Activated CD4-positive, alpha-beta T cell treated with anti-CD3 and anti-CD28 coated beads, Interleukin-2, amount 10 ng/mL, durations not matched to agents 24 days and 14 days (primary cell): ENCODE measurements at places on chromosomes 4 and X. TPM values are rescaled to one million over a fixed set of nuclear protein-coding genes. Genes with fewer than 3 reads are reported as not detected.

GRCh38 chr4:38055566-38055965, 95.4 kb downstream of the PTTG2 start:
- H3K27me3 ChIP-seq: no peaks in the 10 kb centered on the region
- H3K36me3 ChIP-seq: peaks cover 35% of the 10 kb centered on the region
- DNase-seq: no peak
- no peak overlapping the region for H3K4me3 ChIP-seq
- no peak overlapping the region for H3K27ac ChIP-seq

GRCh38 chr4:10025230-10025806, 4.0 kb upstream of the SLC2A9 start:
- H3K27ac ChIP-seq: no peak overlapping the region
- no peak overlapping the region for H3K4me3 ChIP-seq
- H3K27me3 ChIP-seq: peaks cover 15% of the 10 kb centered on the region

- no peaks in the 10 kb centered on the region for H3K27me3 ChIP-seq
- peaks cover 30% of the 10 kb centered on the region for H3K4me1 ChIP-seq
- peak overlapping the region; percentile 28 for H3K4me3 ChIP-seq
- H3K36me3 ChIP-seq: peaks cover 5% of the 10 kb centered on the region
- peak overlapping the region; percentile 42 for H3K27ac ChIP-seq
Observed at GRCh38 chrX:49188468-49189076, 2.4 kb upstream of the PRICKLE3 start.

- no peaks in the 10 kb centered on the region for H3K36me3 ChIP-seq
- H3K27ac ChIP-seq: no peak overlapping the region
- H3K4me3 ChIP-seq: no peak overlapping the region
- H3K27me3 ChIP-seq: no peaks in the 10 kb centered on the region
Observed at GRCh38 chrX:13837290-13837745, 20.4 kb upstream of the GPM6B start.

GRCh38 chr4:78166622-78167021, 109.5 kb downstream of the FRAS1 start:
- peaks cover 7% of the 10 kb centered on the region for H3K27me3 ChIP-seq
- no peak overlapping the region for H3K27ac ChIP-seq
- no peaks in the 10 kb centered on the region for H3K4me1 ChIP-seq
- H3K4me3 ChIP-seq: no peak overlapping the region
- DNase-seq: no peak

DNA sequence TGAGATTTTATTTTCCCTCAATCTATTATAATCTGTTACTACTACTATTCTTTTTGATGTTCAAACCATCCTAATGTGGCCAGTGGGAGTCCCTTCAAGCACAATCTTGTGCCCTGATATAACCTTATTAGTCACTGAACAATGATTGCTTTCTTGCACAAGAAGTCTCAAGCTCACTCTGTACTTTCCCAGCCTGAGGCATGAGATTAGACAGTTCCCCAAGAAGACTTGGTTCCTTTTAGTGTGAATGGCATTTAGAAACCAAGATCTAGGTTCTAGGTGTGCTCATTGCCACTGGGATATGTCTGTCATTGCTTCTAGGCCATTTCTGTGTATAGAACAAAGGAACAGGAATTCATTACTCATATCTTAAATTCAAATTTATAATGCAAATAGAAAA, 28.0 kb upstream of the RBM41 start:
- H3K27me3 ChIP-seq: no peaks in the 10 kb centered on the region
- peaks cover 3% of the 10 kb centered on the region for H3K4me1 ChIP-seq
- H3K27ac ChIP-seq: no peak overlapping the region
- no peak overlapping the region for H3K4me3 ChIP-seq
- no peak for DNase-seq
- H3K36me3 ChIP-seq: no peaks in the 10 kb centered on the region

DNA sequence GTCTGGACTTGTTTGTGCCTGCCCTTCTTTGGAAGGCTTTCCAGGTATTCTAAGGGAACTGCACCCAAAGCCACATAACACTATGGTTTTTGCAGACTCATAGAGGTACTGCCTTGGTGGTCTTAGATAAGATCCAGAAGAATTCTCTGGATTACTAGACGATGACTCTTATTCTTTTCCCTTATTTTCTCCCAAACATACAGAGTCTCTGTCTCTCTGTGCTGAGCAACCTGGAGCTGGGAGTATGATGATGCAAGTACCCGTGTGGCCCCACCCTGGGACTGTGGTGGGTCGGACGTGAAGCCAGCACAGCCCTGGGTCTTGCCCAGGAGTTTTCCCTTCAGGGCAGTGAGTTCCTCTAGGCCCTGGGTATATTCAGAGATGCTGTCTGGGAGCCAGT, 1342.4 kb upstream of the TENM3 start:
- no peak for DNase-seq
- no peaks in the 10 kb centered on the region for H3K27me3 ChIP-seq
- H3K27ac ChIP-seq: no peak overlapping the region

GRCh38 chr4:76589872-76590797, 155.1 kb downstream of the SHROOM3 start:
- no peaks in the 10 kb centered on the region for H3K36me3 ChIP-seq
- no peak overlapping the region for H3K4me3 ChIP-seq
- H3K4me1 ChIP-seq: peaks cover 4% of the 10 kb centered on the region
- no peak for DNase-seq
- peaks cover 38% of the 10 kb centered on the region for H3K27me3 ChIP-seq

GRCh38 chr4:69831646-69832325, 28.2 kb downstream of the SULT1E1 start:
- H3K36me3 ChIP-seq: no peaks in the 10 kb centered on the region
- no peaks in the 10 kb centered on the region for H3K27me3 ChIP-seq
- DNase-seq: peak; percentile 60
- H3K4me1 ChIP-seq: peaks cover 8% of the 10 kb centered on the region

- peaks cover 11% of the 10 kb centered on the region for H3K36me3 ChIP-seq
- DNase-seq: no peak
- H3K4me1 ChIP-seq: peaks cover 26% of the 10 kb centered on the region
- H3K27ac ChIP-seq: no peak overlapping the region
Observed at GRCh38 chrX:110004731-110005369, 1.9 kb downstream of the TMEM164 start.

GRCh38 chr4:19711871-19712270, 539.8 kb upstream of the SLIT2 start:
- H3K27ac ChIP-seq: no peak overlapping the region
- H3K36me3 ChIP-seq: no peaks in the 10 kb centered on the region
- H3K27me3 ChIP-seq: no peaks in the 10 kb centered on the region
- H3K4me3 ChIP-seq: no peak overlapping the region
- no peaks in the 10 kb centered on the region for H3K4me1 ChIP-seq
- DNase-seq: no peak

DNA sequence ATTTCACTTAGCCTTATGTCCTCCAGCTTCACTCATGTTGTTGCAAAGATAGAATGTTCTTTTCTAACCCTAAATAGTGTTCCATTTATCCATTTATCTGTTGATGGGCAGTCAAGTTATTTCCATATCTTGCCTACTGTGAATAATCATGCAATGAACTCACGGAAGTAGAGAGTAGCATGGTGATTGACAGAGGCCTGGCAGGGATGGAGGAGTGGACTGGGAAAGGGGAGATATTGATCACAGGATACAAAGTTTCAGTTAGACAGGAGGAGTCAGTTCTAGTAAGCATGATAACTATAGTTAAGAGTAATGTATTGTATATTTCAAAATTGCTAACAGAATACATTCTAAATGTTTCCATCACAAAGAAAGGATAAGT, 10.3 kb upstream of the CLNK start:
- no peak overlapping the region for H3K4me3 ChIP-seq
- DNase-seq: no peak
- no peaks in the 10 kb centered on the region for H3K36me3 ChIP-seq
- H3K27me3 ChIP-seq: no peaks in the 10 kb centered on the region

DNA sequence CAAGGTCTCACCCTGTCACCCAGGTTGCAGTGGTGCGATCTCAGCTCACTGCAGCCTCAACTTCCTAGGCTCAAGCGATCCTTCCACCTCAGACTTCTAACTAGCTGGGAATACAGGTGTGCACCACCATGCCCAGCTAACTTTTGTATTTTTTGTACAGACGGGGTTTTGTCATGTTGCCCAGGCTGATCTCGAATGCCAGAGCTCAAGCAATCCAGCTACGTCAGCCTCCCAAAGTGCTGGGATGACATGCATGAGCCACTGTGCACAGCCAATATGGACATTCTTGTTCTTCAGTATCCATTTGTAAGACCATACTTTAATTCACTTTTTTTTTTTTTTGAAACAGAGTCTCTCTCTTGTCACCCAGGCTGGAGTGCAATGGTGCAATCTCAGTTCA, 3.5 kb upstream of the CCNI start:
- H3K4me3 ChIP-seq: peak overlapping the region; percentile 45
- H3K4me1 ChIP-seq: peaks cover 23% of the 10 kb centered on the region
- H3K27me3 ChIP-seq: peaks cover 6% of the 10 kb centered on the region
- peaks cover 19% of the 10 kb centered on the region for H3K36me3 ChIP-seq

DNA sequence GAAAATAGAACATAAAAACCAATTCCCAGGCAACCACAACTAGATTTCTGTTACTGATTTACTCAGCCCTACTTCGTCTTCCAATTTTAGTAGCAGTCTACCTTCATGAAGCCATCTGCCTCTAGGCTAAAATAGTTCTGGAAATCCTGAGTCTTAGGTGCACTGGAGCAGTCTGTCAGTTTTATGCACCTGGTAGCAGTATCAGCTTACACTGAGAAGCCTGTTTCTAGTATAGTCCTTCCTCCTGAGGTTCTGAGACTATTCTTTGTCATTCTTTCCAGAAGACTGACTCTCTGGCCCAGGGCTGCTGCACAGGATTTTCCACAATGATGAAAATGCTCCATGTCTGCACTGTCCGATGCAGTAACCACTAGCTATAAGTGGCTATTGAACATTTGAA, 16.9 kb upstream of the HPRT1 start:
- no peak for DNase-seq
- H3K27me3 ChIP-seq: no peaks in the 10 kb centered on the region
- H3K27ac ChIP-seq: no peak overlapping the region
- peaks cover 7% of the 10 kb centered on the region for H3K4me1 ChIP-seq
- H3K4me3 ChIP-seq: no peak overlapping the region
- peaks cover 13% of the 10 kb centered on the region for H3K36me3 ChIP-seq

DNA sequence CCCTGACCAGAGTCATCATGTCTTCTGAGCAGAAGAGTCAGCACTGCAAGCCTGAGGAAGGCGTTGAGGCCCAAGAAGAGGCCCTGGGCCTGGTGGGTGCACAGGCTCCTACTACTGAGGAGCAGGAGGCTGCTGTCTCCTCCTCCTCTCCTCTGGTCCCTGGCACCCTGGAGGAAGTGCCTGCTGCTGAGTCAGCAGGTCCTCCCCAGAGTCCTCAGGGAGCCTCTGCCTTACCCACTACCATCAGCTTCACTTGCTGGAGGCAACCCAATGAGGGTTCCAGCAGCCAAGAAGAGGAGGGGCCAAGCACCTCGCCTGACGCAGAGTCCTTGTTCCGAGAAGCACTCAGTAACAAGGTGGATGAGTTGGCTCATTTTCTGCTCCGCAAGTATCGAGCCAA, 11.0 kb downstream of the MAGEA4 start:
- no peaks in the 10 kb centered on the region for H3K36me3 ChIP-seq
- no peak overlapping the region for H3K4me3 ChIP-seq
- H3K4me1 ChIP-seq: no peaks in the 10 kb centered on the region
- no peak overlapping the region for H3K27ac ChIP-seq
- DNase-seq: no peak

DNA sequence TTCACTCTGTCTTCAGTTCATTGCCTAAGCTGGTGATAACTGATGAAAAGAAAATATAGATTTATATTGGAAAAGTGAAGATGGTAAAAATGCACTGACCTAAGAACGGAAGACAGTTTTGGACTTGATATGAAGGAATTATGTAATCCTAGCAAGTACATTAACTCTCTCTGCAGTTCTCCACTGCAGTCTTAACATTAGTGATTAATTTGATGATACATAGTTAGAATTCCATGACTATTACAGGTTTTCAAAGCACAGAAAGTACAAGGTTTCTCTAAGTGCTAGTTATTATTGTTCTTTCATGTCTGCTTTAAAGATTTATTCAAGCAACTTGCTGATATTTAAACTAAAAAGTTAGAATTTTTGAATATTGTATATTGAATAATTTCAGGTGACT, 1591.7 kb upstream of the ADGRL3 start:
- no peaks in the 10 kb centered on the region for H3K27me3 ChIP-seq
- no peak overlapping the region for H3K4me3 ChIP-seq
- H3K27ac ChIP-seq: no peak overlapping the region
- DNase-seq: no peak
- no peaks in the 10 kb centered on the region for H3K4me1 ChIP-seq
- no peaks in the 10 kb centered on the region for H3K36me3 ChIP-seq

GRCh38 chr4:182808673-182809416, 108.3 kb downstream of the DCTD start:
- peak; percentile 93 for DNase-seq
- H3K27me3 ChIP-seq: peaks cover 18% of the 10 kb centered on the region
- H3K4me3 ChIP-seq: peak overlapping the region; percentile 45
- peaks cover 16% of the 10 kb centered on the region for H3K4me1 ChIP-seq

DNA sequence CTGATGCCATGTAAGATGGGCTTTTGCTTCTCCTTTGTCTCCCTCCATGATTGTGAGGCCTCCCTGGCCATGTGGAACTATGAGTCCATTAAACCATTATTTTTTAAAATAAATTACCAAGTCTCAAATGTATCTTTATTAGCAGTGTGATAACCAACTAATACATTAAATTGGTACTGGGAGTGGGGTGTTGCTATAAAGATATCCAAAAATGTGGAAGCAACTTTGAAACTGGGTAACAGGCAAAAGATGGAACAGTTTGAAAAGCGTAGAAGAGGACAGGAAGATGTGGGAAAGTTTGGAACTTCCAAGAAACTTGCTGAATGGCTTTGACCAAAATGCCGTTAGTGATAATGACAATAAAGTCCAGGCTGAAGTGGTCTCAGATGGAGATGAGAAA, 526.7 kb downstream of the SH3BGRL start:
- no peak for DNase-seq
- H3K4me1 ChIP-seq: no peaks in the 10 kb centered on the region

- no peak overlapping the region for H3K27ac ChIP-seq
- no peak for DNase-seq
- H3K36me3 ChIP-seq: no peaks in the 10 kb centered on the region
- H3K4me3 ChIP-seq: no peak overlapping the region
Observed at GRCh38 chrX:112247714-112248113, 165.1 kb upstream of the TRPC5 start.

DNA sequence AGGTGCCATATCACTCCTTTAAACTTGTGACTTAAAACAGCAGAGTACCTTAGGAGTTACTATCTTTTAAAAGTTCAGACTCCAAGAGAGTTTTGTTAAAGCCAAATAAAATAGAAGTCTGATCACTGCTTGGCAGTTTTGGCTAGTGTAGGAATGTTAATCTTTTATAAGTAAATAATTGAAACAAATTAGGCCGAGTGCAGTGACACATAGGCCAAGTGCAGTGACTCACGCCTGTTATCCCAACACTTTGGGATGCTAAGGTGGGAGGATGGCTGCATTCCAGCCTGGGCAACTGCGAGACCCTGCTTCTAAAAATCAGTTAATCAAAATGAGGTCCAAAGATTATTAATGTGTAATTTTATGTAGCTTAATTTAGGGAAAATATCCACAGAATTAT, 37.2 kb downstream of the WDR44 start:
- no peak overlapping the region for H3K4me3 ChIP-seq
- H3K36me3 ChIP-seq: peaks cover 1% of the 10 kb centered on the region
- no peaks in the 10 kb centered on the region for H3K4me1 ChIP-seq
- no peak for DNase-seq
- no peak overlapping the region for H3K27ac ChIP-seq

The TEX13B gene
- total RNA-seq: not detected in 2 replicates

The GPR173 gene
- total RNA-seq: not detected in 2 replicates

The FABP2 gene
- not detected in 2 replicates for total RNA-seq

The RTL3 gene
- total RNA-seq: not detected in 2 replicates

The IKBKG gene
- 37.7 and 38.8 TPM in 2 replicates for total RNA-seq

The CSAG1 gene
- not detected in 2 replicates for total RNA-seq

The HTN1 gene
- total RNA-seq: not detected in 2 replicates

The SSX2B gene
- not detected in 2 replicates for total RNA-seq

The PIGA gene
- total RNA-seq: 29.4 and 33.9 TPM in 2 replicates

The NAP1L2 gene
- 1.9 and 2.1 TPM in 2 replicates for total RNA-seq
